Stimulated activated CD4-positive, alpha-beta T cell treated with anti-CD3 and anti-CD28 coated beads, Interleukin-12 subunit alpha, Interleukin-12 subunit beta, amount 100 ng/mL, for 24 hours (primary cell): ENCODE measurements at places on chromosomes 5 and 9.

DNA sequence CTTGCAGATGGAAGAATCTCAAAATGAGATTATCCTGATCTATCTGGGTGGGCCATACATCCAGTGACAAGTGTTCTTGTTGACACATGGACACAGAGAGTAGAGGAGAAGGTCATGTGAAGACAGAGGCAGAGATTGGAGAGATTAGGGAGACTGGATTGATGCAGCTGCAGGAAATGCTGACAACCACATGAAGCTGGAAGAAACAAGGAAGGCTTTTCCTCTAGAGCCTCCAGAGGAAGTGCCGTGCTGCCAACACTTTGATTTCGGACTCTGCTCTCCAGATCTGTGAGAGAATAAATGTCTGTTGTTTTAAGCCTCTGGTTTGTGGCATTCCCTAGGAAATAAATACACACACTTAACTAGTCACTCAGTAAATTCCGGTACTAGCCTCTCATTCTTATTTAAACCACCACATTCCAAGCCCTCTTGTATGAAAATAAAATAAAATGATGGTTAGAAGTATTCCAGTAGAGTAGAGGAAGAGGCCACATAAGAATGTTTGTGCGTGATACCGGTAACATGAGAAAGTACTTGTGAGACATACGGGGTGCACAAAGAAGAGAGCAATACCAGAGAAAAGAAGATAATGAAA, 110.9 kb upstream of the DMAC1 start:
- DNase-seq, result no peak

- DNase-seq, result no peak
These were observed 141.1 kb upstream of the TARS1 start for GRCh38 chr5:33299621-33300208.

DNA sequence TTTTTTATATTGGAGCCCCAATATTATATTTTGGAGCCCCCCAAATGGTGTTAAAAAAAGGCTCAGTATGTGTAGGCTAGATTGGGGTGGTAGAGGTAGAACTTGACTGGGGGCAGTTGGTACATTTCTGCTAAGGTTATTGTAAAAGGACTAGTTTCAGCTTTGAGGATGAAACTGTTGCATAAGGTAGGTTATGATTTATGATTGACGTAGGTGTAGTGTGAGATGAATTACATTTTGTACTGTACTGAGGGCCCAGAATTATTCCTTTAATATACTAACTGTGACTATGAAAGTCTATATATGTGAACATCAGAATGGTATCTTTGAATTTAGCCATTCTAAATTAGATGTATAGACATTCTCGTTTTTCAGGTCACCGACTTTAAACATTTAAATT, 3.6 kb downstream of the RIC1 start:
- DNase-seq, result no peak

DNA sequence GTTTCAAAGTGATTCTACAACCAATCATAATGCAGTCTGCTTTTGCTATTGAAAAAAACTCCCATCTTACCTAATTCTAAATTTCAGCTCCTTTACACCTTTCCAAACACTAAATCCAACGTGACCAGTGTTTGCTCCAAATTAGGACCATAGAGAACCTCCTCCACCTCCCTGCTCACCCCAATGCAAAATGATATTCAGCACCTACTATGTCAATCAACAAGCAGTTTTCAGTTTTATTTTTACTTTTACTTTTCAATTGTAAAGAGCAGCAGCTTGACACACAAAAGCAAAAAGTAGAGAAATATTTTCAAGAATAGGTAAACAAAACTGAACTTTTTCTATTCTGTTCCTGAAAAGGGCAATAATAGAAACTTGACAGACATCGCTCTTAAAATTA, 3.4 kb downstream of the FAM13B start:
- no peak for DNase-seq

DNA sequence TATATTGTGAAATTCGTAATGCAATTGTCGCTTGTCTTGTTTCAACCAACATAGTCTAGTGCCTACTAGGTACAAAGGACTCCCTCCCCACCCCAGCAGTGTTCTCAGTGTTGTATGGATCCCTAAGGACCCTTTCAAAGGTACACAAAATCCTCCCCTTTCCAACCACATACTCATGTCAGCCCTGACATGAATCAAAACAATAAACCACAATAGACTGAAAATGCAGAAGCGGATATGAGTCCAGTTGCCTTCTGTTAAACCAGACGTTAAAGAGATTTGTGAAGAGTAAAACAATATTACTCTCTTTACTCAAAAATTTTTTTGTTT, 82.4 kb upstream of the IFNK start:
- DNase-seq, result no peak

GRCh38 chr5:173829826-173830225, 58.3 kb upstream of the CPEB4 start:
- DNase-seq, result no peak

DNA sequence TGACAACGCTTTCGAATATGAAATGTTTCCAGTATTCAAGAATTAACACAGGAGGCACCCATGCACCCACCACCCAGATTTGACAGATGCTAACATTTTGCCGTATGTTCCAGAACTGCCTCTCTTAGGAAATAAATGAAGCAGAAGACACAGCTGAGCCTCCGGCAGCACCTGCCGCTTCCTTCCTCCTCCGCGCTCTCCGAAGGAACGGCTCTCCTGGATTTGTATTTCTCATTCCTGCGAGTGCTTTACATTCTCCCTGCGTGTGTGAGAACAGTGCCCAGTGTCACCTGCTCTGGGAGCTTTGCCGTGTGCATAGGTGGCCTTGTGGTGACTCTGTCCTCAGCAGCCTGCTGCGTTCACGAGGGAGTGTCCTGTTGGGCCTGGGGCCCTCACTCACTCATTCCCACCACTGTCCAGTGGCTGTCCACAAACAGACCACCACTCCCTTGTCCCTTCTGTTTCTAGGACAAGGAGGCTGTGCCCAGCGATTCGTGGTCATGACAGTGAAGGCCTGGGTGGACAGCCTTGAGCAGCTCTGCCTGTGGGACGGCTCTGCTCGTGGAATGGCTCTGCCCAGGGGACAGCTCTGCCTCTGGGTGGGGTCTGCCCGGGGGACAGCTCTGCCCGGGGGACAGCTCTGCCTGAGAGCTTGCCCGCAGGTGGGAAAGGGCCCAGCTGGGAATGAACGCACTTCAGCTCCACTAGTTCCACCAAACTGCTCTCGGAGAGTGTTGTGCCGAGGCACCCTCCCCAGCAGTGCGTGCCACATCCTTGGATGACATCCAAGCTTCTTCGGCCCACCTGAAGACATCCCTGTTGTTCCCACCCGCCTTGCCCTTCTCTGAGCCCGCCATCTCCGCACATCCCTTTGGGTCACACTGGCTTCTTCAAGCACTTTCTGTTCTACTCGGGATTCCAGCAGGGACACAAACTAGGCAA, 170.5 kb upstream of the PPP1R26 start:
- no peak for DNase-seq

- no peak for DNase-seq
These were observed 2.1 kb downstream of the ADGRD2 start for GRCh38 chr9:124452326-124452725.

- DNase-seq, result no peak
These were observed 674 bp downstream of the TSPAN17 start for GRCh38 chr5:176647843-176648473.

DNA sequence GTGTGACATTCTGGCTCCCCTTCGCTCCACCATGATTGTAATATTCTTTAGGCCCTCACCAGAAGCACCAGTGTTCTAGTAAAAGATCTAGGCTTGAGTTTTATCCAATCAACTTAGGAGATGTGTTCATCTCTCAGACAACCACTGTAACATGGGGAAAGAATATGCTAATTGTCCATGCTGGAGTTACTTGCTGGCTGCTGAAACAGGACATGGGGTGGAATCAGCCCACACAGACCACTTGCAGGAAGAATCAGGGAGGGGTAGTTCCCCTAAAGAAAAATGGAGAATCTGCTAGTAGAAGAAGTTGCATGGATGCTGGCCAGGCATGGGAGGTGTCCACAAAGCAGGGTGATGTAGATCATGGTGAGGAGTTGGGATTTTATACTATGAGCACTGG, 86.2 kb downstream of the FEM1C start:
- DNase-seq, result no peak
